ENCODE measurements at places on chromosomes 3 and 15.

DNA sequence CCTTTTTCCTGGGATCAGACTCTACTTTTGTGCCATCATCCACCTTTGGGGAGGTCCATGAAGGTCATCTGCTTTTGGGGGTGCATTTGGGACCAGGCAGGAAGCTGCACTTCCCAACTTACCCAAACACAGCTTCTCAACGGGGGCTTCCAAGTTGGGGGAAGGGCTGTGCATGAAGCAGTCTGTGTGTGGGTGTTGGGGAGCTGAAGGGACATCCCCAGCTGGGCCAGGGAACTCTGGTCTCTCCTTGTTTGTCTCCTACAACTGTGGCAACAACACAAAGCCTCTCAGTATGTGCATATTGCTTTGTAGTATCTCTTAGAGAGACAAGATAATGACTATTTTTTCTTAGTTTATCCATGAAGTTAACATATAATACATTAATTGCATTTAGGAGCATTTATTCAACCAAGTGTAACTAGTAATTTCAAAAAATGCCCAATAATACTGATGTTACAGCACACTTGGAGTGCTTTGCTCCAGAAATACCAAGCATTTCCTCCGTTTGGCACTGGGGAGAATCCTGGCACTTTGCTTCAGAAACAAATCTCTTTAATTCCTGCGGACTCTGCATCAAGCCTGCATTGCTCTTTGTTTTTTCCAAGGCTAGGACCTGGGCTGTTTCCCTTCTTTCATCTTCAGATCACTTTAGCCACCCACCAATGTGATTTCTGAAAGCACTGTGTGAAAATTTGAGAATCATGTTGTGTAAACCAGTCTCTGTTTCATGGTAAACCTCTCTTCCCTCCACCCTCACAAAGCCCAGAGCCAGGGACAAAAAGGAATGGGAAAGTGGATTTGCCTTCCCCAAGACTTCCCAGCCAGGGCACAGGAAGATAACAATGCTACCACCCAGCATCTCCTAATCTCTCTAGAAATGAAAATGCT is 126.2 kb upstream of the PFN2 start:
- no peak for DNase-seq

- DNase-seq, result no peak
These were observed 4.2 kb downstream of the PTPN23 start for GRCh38 chr3:47385007-47385406.

DNA sequence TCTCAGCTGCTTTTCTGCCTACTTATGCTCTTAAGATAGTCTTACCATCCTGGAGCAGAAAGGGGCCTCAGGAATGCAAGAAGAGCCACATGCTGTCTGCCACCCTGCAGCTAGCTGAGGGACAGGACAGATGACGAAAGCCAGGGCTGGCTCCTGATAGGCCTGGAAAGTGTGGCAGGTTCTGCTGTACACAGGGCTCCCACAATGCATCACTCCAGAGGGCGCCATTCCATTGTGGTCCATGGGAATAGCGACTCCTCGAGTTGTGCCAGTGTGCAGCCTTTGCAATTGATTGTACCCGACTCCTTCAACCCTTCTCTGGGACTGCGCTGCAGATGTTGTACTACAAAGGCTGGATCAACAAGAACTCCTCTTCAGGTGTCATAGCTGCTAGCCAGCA is 11.2 kb downstream of the ACAN start:
- no peak for DNase-seq

DNA sequence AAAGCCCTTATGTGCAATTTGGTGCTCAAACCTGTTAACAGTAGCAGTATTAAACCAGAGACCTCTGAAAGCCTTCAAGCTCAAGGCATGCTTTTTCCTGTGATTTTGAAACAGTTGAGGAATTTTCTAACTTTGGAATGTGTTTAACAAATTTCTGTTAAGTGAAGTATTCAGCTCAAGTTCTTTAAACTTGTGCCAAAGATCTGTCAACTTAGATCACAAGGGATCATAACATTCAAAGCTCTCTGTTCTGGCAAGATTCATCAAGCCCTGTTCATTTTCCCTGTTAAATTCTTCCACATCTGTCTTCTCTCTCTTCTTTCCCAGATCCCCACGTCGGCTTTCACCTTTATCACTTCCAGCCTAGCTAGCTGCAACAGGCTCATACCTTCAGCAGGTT is 28.8 kb upstream of the RYK start:
- DNase-seq, result no peak

DNA sequence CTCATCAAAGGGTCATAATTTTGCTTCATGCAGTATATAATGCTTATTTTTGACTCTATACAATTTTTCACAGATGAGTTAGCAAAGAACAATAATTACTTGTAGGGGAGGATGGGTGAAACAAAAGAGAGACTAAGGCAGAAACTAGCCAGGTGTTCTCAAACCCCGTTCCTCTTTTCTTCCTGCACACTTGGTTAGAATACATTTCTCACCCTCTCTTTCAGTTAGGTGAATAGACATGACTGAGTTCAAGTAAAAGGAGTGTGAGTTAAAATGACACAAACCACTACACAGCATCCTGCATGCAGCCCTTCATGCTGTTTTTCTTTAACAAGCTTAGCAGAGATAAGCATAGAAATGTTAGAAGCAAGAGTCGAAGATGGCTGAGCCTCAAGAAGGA is 922.2 kb downstream of the TBL1XR1 start:
- no peak for DNase-seq

Data from NCI-H2227 treated with DMSO at 0.1 percent for 48 hours (cell line).